ENCODE measurements at places on chromosomes 6 and 20.

GRCh38 chr6:33895296-33895695, 91.5 kb upstream of the MLN start:
- no peak for DNase-seq

- no peak for DNase-seq
Observed at GRCh38 chr20:24495266-24495665, 25.8 kb downstream of the SYNDIG1 start.

DNA sequence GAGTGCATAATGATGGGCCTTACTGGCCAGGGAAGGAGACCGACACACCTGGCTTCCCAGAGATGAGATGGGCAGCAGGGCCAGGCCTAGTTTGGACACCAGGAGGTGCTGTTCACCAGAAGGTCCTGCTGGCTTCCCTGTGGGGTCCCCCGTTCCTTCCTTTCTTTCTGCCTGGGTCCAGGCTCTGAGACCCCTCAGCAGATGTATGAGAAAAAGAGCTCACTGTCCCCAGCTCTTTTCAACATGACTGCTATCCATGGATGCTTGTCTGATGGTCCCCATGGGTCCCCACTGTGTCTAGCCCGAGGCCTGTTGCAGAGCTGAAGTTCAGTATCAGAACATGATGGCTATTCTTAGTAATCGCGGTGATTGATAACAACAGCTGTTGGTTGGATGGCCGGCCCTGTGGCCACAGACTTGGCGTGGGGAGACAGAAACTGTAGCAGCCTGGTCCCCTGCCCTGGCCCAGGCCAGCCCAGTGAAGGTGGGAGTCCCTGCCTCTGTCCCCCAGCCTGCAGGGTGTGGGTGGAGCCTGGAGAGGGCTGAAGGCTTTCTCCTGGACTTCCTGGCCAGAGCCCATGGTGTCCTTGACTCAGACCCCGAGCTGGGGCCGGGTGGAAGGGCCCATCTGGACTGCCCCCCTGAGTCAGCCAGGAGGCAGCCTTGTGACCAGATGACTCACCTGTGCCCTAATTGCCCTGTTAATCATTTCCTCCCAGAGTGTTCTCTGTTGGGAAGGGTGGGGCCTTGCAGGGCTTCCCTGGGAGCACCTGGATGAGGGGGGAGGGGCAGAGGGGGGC, 9.9 kb upstream of the BAK1 start:
- DNase-seq = peak; percentile 36

DNA sequence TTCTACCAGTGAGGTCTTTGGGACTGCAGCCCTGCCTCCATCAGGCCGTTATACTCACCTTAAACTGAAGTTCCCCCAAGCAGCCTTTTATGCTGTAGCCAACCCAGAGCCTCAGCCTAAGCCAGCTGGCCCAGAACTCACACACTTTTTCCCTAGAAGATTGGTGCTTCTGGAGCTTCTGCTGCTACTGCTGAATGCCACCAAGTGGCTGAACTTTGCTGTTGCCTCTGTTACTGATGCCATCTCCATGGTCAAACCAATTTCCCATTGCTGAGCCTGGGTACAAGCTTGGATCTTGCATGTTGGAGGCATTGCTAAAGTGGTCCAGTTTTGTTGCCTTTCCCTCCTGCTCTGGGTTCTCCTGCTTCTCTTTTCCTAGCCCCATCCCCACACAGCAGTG, 15.0 kb upstream of the TBX18 start:
- no peak for DNase-seq

GRCh38 chr20:20452254-20452676, 84.4 kb downstream of the INSM1 start:
- DNase-seq = peak; percentile 59

GRCh38 chr6:90103056-90103800, 193.4 kb downstream of the BACH2 start:
- no peak for DNase-seq

GRCh38 chr6:125020385-125020784, 58.1 kb downstream of the RNF217 start:
- no peak for DNase-seq

DNA sequence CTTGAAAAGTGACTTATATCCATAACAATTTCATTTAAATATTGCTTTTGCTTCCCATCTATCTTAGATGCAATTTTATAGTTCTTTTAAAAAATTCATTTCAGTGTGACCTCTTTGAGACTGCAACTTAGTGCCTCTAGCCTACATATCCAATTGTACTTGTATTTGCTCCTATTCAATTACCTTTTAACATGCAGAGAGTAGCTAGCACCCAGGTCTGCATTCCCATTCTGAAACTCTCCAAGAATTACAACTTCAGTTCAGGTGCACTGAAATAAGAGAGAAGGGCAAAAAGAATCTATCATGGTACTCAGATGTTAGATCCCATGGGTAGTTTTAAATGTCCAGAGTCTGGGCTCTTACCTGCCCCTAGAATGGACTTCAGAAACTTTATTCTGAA, 765.4 kb upstream of the SLC35B3 start:
- DNase-seq = no peak

- DNase-seq = no peak
Observed at GRCh38 chr6:134289204-134289575, 28.7 kb downstream of the SGK1 start.

DNA sequence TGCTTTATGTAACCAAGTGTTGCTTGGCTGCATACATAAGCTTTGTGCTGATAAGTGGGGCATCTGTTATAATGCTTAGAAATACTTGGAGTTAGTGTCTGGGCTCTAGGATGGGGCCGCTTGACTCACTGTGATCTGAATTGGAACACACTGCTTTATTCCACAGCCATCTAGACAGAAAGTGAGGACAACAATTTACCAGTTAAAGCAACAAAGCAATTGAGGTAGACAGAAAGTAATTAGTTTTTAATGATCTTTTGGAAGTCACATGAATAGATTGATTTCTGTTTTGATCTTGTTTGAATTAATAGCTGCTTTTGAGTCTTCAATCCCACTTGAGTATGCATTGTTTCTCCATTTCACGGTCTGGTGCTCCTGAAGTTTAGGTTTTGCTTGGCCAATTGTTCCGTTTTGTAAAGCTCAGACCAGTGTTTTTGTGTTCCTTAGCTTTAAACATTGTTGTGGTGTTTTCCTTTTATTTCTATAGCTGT, 157.5 kb downstream of the TRMT11 start:
- peak; percentile 7 for DNase-seq

- DNase-seq = peak; percentile 2
Observed at GRCh38 chr6:50993941-50994720, 175.5 kb downstream of the TFAP2B start.

DNA sequence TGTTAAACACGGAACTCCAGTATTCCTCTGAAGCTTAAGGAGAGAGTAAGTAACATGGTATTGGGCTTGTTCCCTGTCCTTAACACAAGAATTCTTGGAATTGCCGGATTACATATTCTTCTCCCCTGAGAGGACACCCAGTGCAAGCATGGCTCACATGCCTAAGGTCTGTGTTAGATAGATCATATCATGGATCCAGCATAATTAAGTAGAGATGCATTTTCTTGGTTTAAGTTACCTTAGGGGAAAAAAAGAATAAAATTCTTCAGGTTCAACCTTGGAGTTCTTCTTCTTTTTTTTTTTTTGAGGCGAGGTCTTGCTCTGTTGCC, 53.9 kb downstream of the AKAP12 start:
- DNase-seq = no peak

- no peak for DNase-seq
Observed at GRCh38 chr6:165556116-165556843, 106.8 kb downstream of the PDE10A start.

DNA sequence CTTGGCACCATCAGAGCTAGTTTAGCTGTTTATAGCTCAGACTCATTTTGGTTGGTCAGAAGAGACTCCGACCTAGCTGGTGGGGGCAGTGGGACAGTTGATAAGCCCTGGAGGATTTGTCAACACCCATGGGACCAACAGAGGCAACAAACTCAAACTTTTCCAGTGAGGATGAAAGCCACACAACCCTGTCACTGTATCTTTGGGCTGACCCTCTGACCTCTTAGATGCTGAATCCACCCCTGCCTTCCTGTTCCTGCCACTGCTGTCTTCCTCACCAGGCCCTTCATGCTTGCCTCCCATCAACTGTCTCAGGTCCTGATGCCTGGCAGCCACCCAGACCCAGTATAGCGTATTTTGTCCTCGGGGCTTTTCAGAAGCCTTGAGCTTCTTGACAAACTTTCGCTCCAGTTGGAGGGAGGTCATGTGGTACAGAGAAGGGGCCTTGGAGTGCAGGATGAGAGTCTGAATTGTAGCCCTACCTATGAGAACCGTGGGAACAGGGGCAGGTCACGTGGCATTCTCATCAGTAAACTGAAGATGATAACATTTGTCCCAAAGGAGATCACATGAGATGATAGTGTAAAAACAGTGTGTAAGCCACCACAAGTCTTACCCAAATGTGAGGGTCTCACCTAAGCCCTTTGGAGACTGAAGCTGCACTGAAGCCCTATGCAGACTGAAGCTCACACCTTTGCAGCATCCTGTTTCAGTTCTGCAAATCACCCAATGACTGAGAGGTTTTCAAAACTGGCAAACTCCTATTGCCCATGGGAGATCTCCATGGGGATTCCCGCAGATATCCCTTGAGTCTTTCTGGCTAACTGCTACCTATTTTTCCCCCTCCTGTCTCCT, 72.0 kb upstream of the F13A1 start:
- DNase-seq = no peak

DNA sequence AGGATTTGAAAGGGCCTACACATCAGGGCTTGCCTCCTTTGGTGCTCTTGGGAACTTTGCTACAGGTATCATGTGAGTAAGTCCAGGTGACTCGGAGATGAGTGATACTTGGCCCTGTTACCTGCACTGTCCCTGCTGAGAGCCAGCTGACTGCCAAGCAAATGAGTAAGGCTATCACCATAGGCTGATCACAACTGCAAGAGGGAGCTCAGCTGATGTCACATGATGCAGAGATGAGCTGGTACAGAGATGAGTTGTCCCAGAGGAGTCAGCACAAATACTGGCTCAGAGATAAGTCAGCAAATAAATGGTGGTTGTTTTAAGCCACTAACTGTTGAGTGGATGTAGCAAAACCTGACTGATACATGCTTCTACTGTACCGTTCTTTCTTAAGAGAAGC, 41.4 kb downstream of the LAMP5 start:
- DNase-seq = no peak

DNA sequence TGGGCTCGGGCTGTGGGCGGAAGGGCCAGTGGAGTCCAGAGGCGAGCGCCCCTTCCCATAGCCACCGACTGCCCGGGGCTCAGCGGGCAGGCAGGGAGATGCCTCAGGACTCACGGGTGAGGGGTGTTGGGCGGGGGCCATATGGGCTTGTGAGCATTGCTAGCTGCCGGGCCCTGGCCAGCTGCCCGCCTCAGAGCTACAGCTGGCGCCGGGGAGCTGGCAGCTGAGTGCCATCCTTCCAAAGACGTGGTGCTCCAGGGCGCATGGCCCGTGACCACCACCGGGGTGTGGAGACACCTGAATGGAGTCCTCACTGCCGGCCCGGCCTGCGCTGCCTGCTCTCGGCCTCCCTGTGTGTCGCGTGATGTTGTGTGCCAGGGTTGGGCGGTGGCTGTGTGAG, 10.6 kb upstream of the RBBP8NL start:
- DNase-seq = no peak

DNA sequence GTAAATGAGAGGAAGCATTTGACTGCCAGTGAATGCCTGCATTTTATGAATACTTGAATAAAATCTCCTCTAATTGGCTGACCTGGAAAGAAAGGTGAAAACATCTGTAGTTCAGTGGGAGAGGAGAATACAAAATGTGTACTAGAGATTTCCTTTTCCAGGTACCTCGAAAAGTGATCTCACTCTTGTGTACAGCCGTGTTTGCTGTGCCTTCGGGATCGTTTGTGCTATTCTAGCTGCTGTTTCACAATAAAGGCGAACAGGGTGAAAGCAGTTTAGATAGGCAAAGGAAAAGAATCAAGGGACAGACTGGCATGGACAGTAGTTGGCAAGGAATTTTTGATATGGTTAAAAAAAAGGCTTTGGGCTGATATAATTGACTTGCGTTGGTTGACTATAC, 112.3 kb downstream of the ARID1B start:
- DNase-seq = no peak

DNA sequence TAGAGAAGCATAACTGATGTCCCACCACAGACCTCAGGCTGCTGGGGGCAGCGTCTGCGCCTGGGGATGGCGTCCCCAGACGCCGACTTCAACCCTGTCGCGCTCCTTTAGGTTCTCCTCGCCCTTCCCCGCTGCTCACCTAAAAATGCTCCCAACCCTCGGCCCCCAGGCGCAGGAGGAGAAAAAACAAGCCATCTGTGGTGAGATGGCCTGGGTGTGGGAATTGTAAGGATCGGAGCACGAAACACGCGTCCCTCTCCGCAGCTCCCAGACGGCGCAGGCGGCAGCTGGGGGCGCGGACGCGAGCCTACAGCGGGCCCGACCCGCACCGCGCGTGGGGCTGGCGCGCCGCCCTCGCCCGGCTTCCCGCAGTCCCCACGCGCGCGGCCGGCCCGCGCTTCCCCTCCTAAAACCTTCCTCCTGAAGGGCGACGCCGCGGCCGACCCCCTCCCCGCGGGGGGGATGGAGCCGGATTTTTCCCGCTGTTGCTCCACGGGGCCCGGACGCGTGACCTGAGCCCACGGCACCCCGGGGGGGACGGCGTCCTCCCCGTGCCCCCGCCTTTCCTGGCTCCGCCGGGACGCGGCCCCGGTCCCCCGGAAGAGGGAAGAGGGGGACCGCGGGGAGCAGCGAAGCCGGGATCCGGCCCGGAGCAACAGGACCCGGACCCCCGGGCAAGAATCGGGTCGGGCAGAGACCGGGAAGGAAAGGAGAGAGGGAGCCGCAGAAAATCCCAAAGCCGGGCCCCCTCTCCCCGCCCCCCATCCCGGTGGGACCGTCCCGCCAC, 611 bp downstream of the EPB41L2 start:
- peak; percentile 13 for DNase-seq

GRCh38 chr6:35312076-35312800, 14.6 kb downstream of the DEF6 start:
- DNase-seq = no peak

GRCh38 chr20:32010101-32010500, at the start of gene CCM2L:
Gene CCM2L (plus strand): TSS chr20:32010438. CDS start chr20:32010455, 17 bp downstream.
- DNase-seq = no peak

- DNase-seq = no peak
Observed at GRCh38 chr20:41927655-41928054, 309.5 kb upstream of the CHD6 start.

DNA sequence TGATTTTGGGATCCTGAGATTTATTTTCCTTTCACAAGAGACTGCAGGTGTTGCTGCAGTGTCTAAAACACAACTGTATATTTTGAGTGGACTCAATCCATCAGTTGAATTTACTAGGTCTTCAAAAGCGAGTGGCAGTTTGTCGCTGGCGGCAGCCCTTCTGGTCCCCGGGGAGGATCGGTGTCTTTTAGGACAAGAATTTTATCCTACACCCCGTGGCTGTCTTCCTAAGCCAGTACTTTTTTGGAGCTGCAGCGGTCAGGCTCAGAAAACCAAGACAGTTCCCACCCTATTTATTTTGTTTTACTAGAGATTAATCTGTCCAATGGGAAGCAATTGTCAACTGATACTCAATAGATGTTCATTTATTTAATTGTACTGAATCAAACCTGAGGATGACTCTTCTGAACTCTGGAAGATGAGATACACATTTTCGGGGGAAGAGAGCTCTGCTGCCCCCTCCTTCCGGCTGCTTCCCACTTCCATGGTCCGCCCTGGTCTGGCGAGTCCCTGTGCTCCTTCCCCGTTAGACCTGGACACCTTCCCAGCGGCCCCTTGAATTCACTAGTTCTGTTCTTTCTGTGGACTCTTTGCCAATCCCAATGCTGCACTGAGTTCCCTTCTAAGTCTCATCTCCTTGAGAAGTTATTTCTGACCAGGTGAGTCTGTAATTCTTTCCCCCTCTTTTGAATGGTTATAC, 90.6 kb downstream of the ERMARD start:
- DNase-seq = no peak
